Foreskin melanocyte (primary cell): ENCODE measurements at places on chromosomes 13 and 19.

- DNase-seq: no peak
Measured at GRCh38 chr19:51493776-51494175, 7.8 kb downstream of the SIGLEC12 start.

- no peak for DNase-seq
Measured at GRCh38 chr13:51926528-51926885, 64.7 kb downstream of the CCDC70 start.

DNA sequence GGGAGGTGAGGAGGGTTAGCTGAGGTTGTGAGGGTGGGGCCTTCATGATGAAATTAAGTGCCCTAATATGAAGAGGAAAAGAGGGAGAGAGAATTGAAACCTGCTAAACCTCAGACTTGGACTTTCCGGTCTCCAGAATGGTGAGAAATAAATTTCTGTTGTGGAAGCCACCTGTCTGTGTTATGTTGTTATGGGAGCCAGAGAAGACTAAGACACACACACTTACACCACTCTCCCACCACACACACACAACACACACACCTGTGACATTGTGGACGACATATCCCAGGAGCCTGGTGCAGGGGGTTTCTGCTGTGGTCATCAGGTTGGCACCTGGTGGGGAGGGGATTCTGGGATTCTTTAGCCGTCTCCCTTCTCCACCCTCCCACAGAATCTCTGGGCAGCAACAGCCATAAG is 14.0 kb downstream of the KLK4 start:
- no peak for DNase-seq

DNA sequence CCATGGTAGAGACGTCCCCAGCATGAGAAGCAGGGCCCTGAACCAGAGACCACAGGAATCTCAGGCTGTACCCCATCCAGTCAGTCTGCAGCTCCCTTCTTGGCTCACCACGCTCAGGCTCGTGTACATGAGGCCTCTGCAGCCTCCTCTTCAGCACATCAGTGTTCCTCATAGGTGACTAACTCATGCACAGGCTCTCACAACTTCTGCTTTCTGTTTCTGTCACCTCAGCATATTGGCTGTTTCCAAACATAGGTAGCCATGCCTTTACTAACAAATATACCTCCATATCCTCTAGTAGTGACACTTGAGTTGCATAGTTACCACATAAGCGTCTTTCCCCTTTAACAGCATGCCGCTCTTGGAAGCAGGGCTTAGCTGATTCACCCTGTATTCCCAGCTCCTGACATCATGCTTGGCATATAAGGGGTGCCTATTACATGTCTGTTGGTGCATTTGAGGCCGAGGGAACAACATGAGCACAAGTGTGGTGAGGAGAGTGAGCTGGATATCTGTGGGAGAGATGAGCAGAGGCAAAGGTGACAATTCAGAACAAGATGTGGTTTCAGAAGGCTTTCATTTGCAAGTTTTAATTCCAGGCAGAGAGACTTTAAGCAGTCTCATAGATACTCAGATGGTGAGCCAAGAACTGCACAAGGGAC is 16.7 kb downstream of the ZNF473 start:
- no peak for DNase-seq

- DNase-seq: no peak
Measured at GRCh38 chr13:95485045-95485517, 67.4 kb upstream of the CLDN10 start.

DNA sequence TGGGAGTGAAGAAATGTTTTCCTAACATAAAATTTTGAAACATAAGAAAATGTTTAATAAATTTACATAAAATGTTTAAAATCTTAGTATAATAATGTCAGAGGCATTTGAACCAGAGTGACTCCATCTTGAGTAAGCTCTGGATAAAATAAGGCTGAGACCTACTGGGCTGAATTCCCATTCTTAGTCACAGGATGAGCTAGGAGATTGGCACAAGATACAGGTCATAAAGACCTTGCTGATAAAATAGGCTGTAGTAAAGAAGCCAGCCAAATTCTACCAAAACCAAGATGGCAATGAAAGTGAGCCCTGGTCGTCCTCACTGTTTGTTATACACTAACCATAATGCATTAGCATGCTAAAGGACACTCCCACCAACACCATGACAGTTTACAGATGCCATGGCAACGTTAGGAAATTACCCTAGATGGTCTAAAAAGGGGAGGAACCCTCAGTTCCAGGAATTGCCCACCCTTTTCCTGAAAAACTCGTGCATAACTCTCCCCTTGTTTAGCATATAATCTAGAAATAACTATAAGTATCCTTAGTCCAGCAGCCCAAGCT is 1184.0 kb downstream of the UQCRFS1 start:
- DNase-seq: no peak

DNA sequence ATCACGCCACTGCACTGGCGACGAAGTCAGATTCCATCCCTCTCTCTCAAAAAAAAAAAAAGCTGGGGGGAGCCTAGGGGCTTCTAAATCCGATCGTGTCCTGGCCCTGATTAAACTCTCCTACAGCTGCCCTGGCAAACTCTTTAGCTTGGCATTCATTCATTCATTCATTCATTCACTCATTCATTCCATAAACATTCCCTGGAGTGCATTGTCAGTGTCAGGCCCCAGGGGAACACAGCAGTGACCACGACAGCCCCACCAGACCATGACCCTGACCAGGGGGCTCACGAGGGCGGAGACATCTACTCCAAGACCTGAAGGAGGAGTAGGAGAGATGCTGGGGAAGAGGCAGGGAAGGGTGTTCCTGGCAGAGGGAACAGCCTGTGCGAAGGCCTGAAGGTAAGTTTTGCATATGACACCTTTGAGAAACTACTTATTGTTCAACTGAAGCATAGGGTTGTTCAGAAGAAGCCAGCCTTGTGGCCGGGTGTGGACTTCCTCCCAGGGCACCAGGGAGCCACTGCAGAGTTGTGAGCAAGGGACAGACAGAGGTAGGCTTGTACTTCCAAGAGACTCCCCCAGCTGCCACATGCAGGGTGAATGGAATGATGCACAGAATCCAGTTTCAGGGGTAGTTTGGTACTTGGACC is 24.5 kb downstream of the CEACAM16 start:
- no peak for DNase-seq

DNA sequence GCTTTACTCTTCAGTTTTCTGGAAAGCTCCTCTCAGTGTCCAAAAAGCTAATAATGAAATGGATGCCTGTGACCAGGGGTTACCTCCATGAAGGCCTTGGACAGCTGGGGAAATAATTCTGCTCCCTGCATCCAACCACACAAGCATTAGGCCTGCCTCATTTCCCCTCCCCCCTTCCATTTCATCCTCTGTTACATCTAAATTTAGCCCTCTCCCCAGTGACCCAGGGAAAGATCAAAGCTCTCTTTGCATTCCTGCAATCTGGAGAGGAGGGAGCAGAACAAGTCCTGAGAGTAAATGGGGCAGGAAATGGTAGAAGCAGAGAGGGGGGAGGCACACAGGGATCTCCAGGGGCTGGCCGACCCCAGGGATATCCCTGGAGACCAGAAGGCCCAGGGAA is 452.7 kb downstream of the TSHZ3 start:
- no peak for DNase-seq

GRCh38 chr13:113573065-113573464 is 11.5 kb upstream of the TFDP1 start:
- no peak for DNase-seq

GRCh38 chr13:113996081-113996911 is 22.4 kb upstream of the C13orf46 start:
- no peak for DNase-seq

DNA sequence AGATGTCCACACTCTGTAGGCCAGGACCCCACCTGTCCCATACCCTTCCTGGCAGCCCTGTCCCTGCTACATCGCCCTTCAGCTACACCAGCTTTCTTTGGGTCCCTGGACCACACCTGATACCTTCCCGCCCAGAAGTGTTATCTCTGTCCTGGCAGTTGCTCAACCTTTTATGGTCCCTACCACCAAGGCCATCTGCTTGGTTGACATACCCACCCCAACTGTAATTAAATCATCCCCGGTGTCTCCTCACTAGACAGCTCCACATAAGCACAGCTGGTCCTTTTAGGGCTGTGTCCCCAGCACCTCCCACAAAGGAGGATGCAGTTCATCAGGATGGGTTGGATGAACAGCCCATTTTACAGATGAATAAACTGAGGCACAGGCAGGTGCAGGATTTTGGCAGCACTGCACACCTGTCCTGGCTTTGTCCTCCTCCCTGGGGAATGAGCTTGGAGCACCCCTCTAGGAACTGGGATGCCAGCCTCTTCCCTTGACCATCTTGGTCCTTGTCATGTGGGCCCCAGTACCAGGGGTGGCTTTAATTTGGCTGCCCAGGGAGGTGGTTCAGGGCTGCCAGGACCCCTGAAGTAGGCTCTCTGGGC is 12.9 kb downstream of the NACC1 start:
- no peak for DNase-seq

- no peak for DNase-seq
Measured at GRCh38 chr13:63684822-63685221, 2269.2 kb upstream of the PCDH20 start.

DNA sequence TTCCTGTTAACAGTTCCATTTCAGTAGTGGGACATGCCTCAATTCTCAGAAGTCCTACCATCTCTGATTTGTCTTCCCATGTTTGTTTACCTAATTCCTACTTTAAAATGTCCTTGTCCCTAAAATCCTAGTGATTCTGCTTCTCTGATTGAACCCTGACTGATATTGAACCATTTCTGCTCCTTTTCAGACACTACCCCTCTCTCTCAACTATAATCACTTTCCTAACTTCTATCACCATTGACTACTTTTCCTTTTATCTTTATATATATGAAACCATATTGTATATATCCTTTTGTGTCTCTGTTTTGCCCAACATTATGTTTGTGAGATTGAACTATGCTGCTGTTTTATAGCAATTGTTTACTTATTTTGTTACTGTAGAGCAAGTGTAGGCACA is 15.6 kb upstream of the ZNF227 start:
- DNase-seq: no peak

DNA sequence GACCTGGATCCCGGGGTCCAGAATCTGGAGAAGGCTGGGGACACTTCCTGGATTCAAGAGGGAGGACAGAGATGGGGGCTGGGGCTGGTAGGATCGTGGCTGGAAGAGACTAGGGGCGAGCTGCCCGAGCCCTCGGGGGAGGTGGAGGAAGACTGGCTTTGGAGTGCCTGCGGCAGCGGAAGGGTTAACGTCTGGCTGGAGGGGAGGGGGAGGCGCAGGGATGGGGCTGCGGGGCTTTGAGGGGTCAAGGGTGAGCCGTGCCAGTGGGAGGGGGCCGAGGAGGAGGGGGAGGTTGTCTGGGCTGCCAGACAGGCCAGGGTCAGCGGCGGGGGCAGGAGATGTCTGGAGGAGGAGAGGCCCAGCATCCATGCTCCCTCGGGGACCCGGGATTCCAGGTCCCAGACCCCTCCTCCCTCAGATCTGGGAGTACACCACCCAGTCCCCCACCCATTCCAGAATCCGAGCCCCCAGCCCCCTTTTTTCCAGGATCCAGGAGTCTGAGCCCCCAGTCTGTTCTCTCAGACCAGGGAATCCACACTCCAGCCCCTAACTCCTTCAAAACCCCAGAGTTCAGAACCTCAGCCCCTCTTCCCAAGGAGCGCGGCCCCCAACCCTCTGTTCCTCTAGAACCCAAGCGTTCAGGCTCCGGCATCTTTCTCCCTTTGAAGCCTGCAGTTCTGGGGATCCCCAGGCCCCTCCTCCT is 3.2 kb upstream of the SPACA6 start:
- DNase-seq: no peak

DNA sequence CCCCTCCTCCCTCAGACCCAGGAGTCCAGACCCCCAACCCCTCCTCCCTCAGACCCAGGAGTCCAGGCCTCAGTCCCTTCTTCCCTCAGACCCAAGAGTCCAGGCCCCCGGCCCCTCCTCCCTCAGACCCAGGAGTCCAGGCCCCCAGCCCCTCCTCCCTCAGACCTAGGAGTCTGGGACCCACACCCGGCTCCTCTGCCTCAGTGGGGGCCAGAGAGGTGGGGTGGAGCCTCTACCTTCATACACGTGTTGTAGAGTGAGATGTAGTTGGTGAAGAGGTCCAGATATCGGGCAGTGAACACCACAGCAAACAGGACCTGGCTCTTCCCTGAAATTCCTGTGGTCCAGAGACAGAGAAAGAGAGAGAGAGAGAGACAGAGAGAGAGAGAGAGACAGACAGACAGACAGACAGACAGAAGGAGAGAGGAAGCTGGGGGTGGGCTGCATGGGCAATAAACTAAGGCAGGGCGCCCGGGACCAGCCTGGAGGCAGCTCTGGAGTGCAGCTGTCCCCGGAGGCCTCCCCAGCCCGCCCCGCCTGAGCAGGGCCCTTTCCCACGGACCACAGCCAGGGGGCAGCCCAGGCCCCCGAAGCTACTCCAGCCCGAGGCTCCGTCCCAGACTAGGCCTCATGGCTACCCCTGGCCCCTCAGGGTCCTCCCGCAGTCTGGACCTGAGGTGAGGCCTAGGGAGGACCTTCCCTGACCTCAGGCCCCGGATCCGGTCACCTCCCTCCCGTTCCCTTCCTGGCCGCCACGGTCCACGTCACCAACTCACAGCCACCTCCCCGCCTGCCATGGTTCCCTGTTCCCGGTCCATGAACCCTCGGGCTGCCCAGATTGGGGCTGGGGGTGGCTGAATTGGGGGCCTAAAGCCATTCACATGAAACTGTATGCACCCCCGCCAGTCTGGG is 907 bp downstream of the KDELR1 start:
- peak; percentile 45 for DNase-seq

- DNase-seq: peak; percentile 70
Measured at GRCh38 chr19:12156223-12157058, at the start of gene ZNF625. Gene ZNF625 (minus strand): TSS chr19:12156734. CDS start chr19:12156558, 176 bp downstream.

DNA sequence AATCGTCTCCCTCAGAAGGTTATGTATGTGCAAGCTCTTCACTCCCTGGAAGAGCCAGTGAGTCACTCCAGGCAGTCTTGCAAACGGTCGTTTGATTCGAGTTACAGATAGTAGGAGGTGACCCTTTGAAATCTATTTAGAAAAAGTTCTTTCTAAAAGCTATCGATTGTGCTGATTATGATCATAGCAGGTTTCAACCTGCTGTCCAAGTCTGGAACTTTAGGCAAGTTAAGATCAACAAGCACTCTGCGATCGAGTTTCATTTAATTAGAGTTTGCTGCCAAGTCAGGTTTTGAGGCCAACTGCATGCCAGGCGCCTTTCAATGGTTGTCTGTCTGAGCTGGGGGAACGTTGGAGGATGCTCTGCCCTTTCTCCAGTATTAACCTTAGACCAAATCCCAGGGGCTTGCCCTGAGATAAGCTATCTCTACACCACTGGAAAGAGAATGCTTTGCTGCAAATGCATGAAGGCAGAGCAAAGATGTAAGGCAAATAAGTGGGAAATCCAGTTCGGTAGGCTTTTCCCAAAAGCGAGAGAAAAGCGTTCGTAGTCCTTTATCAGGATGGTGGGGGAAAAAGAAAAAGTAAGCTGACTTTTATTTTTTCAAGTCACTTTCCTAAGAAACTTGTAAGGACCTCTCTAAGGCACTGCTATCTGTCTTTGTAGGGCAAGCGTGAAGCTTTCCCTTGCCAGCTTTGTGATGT is 287.5 kb downstream of the ATP8A2 start:
- no peak for DNase-seq
